Stimulated activated CD4-positive, alpha-beta T cell treated with anti-CD3 and anti-CD28 coated beads, Interleukin-15, amount 100 ng/mL, for 24 hours (primary cell): ENCODE measurements at places on chromosomes 4 and X.
A peak's percentile ranks its signal among the peaks of the same experiment; 100 is the strongest.

GRCh38 chr4:47221721-47222120, 190.4 kb downstream of the GABRB1 start:
- DNase-seq: no peak

- no peak for DNase-seq
Measured at GRCh38 chrX:13651150-13651549, 1.8 kb upstream of the TCEANC start.

DNA sequence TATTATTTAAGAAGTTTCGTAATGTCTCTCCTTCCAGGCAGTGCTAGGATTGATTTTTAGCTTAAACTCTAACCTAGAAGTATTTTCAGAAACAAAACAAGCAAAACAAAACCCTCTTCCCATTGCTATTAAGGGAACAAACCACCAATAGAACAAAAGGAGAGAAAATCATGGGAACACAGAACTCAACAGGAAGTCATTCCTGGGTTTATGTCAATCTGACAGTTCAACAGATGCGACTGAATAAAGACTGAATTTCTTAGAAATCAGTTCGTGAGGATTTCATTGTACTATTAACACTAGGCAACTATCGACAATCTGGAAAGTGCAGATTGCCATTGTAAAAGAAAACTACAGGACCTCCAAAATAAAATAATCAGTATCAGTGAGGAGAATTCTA, 229.1 kb upstream of the SMIM31 start:
- DNase-seq: no peak

- no peak for DNase-seq
Measured at GRCh38 chr4:137583671-137584070, 51.4 kb upstream of the PCDH18 start.

DNA sequence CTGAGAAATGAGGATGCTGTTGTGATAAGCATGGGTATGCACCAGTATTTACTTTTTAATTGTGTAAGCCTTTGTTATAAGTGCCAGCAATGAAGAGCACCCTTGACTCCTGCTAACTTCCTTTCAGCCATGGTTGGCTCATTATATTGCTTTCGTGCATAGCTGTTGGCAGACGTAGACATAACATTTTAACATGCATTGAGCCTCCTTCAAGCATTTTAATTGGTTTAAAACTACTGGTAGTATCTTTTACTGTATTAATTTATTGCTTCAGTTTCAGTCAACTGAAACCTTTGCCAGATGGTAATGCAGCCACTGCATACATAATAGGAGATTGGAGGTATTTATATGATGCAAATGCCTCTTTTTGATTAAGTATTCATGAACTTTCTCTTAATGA, 1285.4 kb downstream of the PCDH18 start:
- no peak for DNase-seq

DNA sequence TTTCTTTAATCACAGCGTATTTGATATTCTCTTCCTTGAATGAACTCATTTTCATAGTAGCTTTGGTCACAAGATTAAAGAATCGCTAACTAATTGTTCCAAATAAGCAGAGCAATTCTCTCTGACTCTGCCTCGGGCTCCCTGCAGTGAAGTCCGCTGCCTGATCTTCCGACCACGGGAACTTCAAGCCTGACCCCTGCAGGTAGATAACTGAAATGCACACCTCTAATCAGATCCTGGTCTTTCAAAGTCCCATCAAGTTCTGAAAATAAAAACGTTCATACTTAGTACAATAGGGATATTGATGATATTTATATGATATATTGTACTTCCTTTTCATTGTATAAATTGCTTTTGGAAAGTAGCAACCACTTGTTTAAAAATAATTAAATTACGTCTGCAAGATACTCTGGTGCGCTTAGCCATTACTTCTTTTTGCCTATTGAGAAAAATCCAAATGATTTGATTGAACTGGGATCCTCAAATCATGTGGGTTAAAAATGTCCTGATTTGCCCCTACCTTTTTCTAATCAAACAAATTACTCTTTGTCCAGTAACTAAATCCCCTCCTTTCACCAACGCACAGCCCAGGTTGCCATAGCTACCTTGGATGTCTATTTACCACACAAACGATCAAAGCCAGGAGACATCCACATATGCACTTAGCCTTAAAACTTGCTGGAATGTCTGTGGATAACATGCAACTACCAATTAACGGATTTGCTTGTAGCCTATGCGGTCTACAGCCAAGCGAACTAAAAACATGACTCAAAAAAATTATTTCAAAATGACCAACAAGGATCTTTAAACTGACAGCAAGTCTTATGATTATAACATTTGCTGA, 4.2 kb downstream of the MID1 start:
- DNase-seq: peak; percentile 13

- DNase-seq: peak; percentile 35
Measured at GRCh38 chr4:185096032-185096653, 46.9 kb upstream of the SLC25A4 start.

DNA sequence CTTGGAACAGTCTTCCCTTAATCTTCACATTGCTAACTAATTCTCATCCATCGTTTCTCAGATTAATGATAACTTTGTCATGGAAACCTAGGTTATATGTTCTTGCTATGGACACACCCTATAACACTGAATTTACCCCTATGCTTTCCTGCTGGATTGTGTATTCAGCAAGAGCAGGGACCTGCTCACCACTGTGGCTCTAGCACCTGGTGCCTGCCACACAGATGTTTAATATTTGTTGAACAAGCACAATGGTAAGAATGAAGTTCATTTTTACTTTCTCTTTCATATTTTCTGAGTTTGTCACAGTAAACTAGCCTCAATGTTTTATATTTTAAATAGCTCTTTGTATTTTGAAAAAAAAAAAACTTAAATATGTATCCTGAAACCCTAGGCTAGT, 734.0 kb upstream of the DIAPH2 start:
- DNase-seq: no peak

- no peak for DNase-seq
Measured at GRCh38 chr4:81594490-81595159, 122.9 kb upstream of the RASGEF1B start.

DNA sequence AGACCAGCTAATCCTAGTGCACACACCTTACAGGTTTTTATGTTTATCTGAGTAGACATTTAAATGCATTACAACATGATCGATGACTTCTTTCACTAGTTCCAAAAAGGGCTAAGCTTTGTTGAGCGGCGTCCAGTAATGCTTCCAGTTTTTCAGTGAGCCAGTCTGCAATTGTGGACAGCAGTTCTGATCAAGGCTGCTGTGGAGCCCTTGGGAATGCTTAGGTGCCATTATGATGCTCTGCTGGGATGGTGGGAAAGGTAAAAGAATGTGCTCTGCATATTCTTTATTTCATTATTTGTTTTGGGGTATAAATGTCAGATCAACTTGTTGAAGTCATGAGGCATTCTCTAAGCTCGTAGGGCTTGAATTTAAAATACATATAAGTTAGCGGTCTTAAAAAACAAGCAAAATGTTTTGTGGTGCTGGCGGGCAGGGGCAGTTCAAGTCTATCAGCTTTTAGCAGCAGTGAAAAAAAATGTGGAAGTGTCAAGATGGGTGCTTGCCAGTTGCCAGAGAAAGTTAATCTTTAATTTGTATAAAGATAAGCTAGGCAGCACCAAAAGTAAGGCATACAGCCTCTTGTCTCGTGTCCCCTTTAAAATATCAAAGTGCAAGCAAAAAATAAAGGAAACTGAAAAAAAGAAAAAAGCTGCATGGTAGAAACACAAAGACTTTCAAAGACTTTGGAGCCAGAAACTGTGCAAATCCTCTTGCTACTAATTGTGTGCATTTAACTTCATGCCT, 5.8 kb downstream of the MID1IP1 start:
- no peak for DNase-seq

DNA sequence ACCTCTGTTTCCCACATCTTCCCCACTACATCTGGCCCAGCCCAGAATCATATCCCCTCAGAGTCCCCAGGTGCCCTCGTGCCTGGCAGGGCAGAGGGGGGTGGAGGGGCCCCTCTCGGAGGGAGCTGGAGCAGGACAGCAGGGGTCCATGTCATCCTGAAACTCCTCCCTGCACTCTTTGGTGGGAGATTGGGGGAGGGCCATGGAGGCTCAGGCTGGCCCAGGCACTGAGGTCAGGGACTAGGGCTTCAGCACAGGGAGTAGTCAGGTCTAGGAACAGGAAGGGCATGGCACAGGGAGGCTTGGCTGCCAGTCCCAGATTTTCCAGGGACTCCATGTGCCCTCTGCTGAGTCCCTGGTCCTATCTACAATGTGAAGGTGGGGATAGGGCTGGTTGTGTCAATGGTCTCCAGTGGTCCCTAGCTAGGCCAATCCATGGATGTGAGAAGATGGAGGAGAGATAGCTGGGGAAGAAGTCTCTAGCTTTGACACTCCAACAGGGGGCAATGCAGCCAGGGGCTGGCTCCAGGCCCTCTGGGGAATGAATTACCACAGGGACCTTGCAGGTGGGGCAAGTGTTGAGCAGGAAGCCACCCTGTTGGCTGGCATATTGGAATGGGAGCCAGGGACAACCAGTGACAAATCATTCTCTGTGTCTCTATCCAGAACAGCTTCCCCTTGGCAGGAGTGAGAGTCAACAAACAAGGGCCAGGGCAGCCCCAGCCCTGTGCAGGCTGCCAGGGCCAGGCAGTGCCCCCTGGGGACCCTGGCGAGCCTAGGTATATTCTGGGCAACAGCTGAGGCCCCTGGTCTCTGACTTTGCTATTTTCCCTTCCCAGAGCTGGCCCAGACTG, 154.4 kb downstream of the EFNB1 start:
- DNase-seq: no peak

DNA sequence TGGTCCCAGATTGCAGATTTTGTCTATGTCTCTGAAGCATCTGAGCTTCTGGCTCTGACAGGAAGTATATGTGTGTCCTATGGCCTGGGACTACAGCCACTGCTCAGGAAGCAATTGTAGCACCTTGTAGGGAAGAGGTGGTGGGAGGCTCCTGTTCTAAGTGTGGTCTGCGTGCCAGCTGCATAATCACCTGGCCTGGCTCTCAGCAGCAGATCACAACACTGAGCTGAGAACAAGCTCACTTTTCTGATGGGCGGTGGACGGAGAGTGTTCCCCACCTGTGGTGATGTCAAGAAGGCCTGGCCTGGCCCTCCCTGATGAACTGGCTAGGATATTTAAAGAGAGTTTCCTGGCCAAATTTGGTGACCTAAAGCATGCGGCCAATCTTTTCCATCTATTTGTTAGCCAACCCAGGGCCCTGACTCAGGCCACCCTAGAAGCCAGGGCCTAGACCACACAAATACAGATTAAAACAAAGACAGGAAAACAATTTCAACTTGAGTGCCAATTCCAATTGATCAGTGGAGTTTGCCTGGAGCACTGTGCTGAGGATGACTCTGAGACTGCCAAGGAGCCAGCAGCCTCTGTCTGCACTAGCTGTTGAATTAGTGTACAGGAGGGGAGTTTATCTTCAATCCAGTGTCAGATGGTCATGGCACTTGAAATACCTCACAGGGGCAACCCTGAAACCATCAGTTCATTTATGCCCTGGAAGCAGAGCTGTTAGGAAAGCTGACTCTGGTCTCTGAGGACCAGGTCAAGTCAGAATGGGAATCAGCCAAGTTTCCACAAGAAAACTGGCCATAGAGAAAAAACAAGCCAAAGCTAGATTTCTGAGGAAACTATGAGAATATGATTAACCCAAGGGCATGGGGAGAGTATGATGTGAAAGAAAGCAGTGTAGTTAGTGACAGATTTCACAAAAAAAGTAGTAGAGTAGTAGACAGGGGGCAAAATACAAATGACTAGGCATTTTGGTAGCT, 47.4 kb downstream of the PRDM5 start:
- DNase-seq: no peak

DNA sequence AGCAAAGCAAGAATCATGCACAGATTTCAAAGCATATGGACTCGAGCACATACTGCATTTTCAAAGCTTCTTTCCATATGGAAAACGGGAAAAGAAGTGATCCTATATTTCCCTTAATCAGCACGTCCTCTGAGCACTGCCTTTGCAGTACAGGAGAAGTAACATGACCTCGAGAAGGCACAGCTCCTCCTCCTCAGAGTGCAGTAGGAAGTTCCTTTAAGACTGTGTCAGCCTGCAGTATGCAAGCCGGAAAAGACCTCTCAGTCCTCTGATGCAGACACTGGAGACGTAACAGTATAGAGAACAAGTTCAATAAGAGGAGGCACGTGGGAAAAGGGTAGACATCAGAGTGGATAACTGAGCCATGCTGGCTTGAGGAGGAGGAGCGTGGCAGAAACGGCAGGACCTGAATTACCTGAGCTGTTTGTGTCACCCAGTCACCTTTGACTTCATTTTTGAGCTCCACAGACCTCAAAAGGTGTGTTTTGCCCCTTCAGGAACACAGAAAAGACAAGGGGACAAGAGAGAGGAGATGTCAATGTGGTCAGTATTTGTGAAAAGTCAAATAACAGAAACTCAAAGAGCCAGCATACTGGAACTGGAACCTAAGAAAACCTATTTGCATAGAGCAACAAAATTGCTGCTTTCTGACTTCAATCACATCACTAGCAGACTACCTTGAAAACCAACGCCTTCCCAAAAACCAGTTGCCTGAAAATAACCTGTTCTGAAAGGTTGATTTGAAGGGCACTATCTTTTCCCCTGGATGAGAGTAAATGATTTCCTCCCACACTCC, 20.8 kb downstream of the IRF2 start:
- DNase-seq: peak; percentile 36

DNA sequence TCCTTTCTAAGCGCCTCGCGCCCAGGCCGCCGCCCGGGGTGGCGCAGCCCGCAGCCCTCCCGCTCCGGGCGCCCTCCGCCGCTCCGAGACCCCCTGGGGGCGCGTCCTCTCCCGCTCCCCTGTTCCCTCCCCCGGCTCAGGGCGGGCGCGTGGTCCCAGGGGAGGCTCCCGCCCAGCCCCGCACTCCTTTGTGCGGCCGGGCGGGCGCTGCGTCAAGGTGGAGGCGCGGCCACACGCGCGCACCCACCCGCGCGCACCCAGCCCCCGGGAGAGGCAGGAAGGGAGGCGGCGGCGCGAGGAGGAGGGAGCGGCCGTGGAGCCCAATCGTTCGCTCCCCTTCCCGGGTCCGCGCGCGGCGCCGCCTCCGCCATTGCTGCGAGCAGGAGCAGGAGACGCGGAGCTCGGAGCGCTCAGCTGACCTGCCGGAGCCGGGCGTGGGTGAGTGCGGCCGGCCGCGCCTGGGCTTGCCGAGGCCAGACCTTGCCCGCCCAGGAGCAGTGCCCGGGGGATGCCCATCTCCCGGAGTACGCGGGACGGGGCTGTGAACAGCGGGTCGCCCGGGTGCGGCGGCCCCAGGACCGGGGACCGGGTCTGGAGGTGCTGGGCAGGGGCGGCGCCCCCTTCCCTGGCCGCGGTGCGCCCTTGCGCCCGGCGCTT, at the start of gene NSG1:
Gene NSG1, plus strand, starts transcription at position 367 of the 657 bp plus-strand sequence. CDS start 528 bp downstream, outside the sequence.
- peak; percentile 56 for DNase-seq

GRCh38 chr4:102625232-102625930, 124.2 kb downstream of the NFKB1 start:
- peak; percentile 76 for DNase-seq

DNA sequence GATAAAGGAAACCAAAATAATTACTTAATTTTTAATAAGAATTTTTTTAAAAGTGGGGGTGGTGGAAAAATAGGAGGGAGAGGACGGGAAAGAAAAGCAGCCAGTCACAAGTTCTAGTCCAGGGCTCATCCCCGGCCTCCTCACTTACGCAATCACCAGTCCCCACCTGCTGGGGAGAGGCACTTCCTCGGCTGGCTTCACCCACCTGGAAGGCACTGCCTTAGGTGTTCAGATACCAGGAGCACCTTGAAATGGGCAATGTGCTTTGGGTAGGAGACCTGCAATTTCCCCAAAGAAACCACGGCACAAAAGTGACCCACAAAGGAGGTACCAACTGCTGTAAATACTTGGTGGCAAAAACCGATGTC, 23.8 kb downstream of the AFAP1 start:
- no peak for DNase-seq

GRCh38 chr4:67678612-67679011, 22.3 kb downstream of the UBA6 start:
- DNase-seq: no peak
